NCI-H1092 (cell line): ENCODE measurements at places on chromosomes 16 and 17.
A peak's percentile ranks its signal among the peaks of the same experiment; 100 is the strongest.

DNA sequence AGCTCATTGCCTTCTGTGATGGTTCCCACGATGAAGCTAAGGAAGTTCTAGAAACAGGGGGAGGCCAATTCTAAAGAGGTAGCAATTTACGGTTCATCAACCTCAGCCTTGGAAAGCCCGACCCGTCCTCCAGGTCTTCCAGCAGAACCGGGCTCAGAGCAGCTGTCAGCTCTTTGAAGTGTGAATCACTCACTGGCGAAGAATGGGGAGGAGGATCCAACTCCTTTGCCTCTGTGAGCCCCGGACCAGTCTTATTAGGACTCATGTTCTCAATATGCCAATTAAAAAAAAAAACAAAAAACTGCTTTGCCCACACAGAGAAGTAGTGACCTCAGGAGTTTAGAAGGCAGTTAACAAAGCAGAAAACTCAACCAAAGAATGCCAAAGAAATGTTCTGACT, 31.4 kb downstream of the STX8 start:
- no peak for DNase-seq

GRCh38 chr17:78599419-78599818, 22.2 kb upstream of the DNAH17 start:
- no peak for DNase-seq

GRCh38 chr17:41583137-41584127, 3.3 kb downstream of the KRT14 start:
- no peak for DNase-seq

DNA sequence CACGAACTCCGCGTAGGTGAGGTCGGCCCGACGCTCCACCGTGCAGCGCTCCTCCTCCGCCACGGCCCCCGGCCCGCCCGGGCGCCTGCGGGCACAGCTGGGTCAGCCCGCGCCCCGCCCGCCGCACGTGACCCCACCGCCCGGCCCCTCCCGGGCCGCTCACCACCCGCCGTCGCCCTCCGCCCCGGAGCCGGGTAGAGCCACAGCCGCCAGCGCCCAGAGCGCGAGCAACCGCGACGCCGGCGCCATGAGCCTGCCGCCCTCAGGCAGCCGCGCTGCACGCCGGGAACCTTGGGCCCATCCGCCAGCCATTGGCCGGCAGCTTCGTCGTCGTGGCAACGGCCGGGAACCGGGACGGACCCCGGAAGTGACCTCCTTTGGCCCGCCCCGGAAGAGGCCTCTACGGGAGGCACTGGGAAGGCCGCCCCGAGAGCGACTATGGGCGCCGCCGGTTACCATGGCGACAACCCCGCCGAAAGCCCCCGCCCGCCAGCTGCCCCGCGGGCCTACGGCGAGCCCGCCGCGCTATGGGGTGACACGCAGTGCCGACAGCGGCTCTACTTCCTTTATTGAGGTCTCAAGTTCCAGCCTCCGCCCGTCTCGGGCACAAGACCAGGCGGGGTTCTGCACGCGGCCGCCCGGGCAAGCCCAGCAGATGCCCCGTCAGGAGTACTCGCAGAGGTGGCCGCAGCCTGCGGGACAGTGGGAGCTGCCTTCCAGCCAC, at the start of gene JMJD8:
Gene JMJD8 (minus strand): TSS at position 264 of the 724 bp plus-strand sequence. CDS start 15 bp downstream, at position 249.
- peak; percentile 97 for DNase-seq

- peak; percentile 78 for DNase-seq
Observed at GRCh38 chr16:361872-362701, 8.3 kb downstream of the MRPL28 start.

GRCh38 chr16:85395913-85396878, 216.9 kb upstream of the GSE1 start:
- peak; percentile 51 for DNase-seq

DNA sequence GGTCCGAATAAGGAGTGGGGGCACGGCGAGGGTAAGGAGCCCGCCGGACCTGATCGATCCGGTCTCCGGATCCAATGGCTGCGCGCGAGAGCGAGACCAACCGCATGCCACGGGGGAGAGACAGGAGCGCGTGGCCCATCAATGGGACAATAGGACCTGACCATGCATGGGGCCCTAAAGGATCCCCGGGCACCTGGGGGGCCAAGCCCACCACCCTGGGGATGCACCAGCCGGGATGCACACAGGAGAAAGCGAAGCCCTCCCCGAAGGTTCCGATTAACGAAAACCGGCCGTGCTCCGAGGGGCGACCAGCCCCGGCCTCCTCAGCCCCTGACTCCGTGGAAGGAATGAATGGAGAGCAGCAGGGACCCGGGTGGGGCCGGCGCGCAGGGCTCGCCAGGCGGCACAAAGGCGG, 525 bp downstream of the JPT1 start:
- peak; percentile 12 for DNase-seq

GRCh38 chr17:43578699-43579565, 32.8 kb upstream of the ETV4 start:
- DNase-seq: peak; percentile 71

DNA sequence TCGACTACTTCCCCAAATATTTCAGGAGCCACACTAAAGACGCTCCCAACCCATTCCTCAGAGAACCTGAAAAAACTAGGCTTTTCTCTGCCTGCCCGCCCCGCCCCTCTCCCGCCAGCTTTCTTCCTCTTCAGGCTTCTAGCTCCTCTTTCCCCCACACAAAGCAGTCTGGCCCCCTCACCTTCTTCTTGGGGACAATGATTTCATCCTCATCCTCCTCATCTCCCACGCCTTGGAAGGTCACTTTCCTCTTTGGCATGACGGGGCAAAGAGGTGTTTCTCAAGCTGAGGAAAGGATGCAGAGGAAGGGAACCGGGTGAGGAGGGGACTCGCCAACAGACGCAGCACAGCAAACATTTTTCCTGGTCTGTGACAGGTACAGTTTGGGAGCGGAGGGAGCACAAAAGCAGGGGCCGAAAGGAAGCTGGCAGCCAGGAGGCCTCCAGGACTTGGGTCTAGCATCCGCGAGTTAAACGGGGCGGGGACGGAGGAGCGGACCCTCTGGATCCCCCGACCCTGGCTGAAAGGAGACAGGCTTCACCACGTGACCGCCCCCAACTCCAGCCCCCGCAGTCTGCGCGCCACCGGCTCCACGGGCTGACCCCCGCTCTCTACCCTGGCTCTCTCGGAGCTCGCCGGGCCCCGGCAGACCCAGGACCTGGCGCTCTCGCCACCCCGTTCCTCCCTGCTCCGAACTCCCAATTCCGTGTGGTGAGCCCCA, 525 bp downstream of the CD2BP2 start:
- no peak for DNase-seq

- DNase-seq: no peak
Observed at GRCh38 chr16:85911251-85911930, 12.4 kb downstream of the IRF8 start.

DNA sequence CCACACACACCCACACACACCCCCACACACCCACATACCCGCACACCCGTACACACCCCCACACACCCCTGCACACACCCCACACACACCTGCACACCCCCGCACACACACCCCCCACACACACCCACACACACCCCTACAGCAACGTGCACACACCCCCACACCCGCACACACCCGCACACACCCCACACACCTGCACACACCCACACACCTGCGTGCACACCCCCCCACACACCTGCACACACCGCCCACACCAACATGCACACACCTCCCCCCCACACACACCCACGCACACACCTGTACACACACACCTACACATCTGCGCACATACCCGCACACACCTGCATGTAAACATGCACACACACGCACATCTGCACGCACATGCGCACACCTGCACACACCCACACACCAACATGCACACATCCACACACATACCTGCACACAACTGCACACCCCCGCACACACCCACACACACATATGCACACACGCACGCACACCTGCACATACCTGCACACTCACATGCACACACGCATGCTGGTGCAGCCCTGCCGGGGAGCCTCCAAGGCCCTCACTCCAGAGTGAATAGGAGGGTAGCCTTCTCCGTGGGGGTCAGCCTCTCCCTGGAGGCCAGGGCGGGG, 7.5 kb downstream of the ASPSCR1 start:
- DNase-seq: no peak

- DNase-seq: no peak
Observed at GRCh38 chr17:81199482-81199830, 23.3 kb downstream of the CEP131 start.

- DNase-seq: no peak
Observed at GRCh38 chr16:21946889-21947635, 6.1 kb upstream of the UQCRC2 start.

DNA sequence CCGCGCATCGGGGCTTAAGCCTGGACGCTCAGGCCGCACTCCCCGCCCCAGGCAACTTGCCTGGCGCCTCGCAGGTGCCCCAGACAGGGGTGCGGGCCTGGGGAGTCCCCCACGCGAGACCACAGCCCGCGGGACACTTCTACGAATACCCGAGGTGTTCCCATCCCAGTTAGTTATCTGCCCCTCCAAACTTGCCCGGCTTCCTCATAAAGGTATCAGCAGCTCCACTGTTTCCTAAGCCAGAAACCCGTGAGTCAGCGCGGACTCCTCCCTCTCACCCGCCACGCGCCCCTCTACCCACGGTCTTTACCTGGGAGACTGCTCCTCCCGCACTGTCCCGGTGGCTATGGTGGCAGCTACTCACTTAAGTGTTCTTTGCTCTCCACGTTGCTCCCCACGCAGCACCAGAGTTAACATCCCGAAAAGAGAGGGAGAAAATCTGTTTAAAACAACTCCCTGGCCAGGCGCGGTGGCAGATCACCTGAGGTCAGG, 1.0 kb upstream of the CREBBP start:
- DNase-seq: no peak

- no peak for DNase-seq
Observed at GRCh38 chr16:65301029-65301428, 179.2 kb upstream of the CDH11 start.

- no peak for DNase-seq
Observed at GRCh38 chr17:74342224-74342623, 16.2 kb downstream of the KIF19 start.

GRCh38 chr17:30796016-30796415, 28.5 kb downstream of the CRLF3 start:
- no peak for DNase-seq

DNA sequence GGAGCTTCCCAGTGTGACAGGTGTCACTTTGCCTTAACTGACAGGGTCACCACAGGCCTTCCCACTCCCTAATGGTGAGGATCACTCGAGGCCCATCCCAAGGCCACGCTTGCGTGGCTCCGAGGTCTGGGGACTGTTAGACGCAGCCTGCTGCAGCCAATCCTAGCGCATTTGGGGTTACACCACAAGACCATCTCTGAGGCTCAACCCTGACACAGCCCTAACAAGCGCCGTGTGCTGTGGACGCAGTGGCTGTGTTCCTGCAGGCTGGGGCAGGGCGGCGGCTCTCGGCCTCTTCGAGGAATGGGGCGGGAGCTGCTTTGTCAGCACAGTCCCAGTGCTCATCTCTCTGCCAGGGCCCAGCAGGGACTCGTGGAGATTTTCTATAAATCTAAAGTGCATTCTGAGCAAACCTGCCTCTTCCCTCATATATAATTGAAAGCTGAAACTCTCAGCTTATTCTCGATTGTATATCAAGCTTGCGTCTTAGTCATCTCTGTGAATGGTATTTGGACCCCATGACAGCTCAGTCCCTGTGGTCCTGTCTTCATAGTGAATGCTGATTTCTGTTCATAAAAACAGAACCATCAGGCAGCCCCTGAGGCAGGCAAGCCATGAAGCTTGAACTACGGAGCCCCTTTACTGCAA, 65.8 kb upstream of the CHMP6 start:
- DNase-seq: no peak

- no peak for DNase-seq
Observed at GRCh38 chr16:27205423-27206065, 2.2 kb downstream of the KDM8 start.

DNA sequence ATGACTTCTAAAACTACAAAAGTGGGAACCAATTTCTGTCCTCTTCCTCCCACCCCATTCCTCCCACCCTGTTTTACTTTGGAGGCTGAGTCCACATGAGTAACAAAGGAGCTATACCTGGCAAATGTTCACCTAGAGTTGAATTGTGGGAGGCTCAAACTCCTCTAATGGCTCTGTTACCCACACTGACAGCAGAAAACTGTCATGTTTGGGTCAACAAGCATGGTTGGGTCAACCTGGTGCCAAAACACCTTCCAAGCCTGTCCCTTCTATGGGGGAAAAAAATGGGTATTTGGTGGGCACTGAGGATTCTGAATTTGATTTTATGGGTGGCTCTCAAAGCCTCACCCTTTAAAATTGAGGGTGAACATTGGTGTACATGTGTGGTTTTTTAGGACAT, 12.0 kb upstream of the HOXB13 start:
- DNase-seq: no peak

- no peak for DNase-seq
Observed at GRCh38 chr16:74577882-74578366, 29.0 kb downstream of the GLG1 start.

DNA sequence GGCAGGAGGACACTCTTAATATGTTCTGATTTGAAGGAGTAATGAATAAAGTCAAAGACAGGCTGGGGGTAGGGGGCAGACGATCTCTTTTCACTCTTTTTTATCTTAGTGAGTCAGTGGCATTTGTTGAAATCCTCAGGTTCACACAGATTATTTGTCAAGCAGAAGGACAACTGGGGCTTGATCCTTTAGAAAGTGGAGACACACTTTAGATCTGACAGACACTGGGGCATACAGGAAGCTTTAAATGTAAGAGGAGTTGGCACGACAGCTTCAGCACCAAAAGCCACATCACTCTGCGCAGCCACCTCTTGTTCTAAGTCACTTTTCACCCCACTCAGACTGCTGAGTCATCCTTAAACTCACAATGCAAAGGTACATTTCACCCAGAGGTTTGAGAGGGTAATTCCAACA, 121.5 kb downstream of the STXBP4 start:
- peak; percentile 4 for DNase-seq

- no peak for DNase-seq
Observed at GRCh38 chr16:57976331-57976796, 5.4 kb upstream of the CNGB1 start.

GRCh38 chr17:29138184-29138955, 41.8 kb downstream of the MYO18A start:
- no peak for DNase-seq

DNA sequence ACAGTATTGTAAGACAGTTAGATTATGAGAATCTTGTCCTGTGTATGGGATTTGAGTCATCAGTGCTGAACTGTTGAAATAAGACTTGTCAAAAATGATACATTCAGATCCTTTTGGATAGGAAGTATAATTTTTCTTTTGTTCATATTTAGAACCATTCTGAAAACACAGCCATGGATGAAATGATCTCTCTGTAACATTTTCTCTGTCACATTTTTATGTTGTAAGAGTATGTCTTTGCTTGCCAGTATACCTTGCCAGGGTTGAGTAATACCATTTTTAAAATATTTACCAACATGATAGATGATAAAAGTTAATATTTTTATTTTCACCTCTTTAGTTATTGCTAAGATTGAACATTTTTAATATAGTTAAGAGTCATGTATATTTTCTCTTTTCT, 45.0 kb downstream of the NSRP1 start:
- DNase-seq: no peak

GRCh38 chr17:70905796-70906195, 736.5 kb downstream of the KCNJ2 start:
- DNase-seq: no peak

- peak; percentile 37 for DNase-seq
Observed at GRCh38 chr17:57032343-57032742, 52.7 kb upstream of the AKAP1 start.

GRCh38 chr17:2692781-2693135, 18.8 kb downstream of the CLUH start:
- no peak for DNase-seq
